ENCODE measurements at places on chromosomes 6 and 20. TPM values are rescaled to one million over a fixed set of nuclear protein-coding genes. Genes with fewer than 3 reads are reported as not detected.
A peak's percentile ranks its signal among the peaks of the same experiment; 100 is the strongest.

Gene OR2H2
- not detected for total RNA-seq

DNA sequence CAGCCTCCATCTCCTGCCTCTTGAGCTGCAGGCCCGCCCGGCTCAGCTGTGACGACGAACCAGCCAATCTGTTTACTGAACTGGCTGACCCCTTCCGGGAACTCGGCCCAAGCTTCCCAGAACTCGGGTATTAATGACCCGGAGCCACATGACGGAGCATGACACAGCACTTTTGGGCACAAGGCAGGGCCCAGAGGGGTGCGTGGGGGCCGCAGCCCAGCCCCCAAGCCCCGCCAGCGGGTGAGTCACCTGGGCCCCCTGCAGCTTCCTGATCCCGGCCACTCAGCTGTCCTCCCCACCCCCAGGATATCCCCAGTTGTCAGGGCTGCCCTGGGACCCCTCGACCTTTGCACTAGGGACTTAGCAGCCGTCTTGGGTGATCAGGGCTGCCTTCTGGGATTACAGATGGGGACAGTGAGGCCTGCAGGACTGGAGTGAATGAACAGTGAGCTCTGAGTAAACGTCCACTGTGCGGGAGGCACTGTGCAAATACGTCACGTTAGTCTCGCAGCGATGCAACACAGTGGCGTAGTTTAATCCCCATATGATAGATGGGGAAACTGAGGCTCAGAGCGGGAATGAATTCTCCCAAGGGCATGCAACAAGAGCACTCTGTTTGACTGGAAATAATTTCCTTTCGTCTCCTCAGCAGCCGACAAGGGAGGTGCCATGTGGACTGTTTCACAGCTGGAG, 102.1 kb downstream of the CEBPB start:
- DNase-seq: peak; percentile 85

Gene RBM12
- total RNA-seq: 133 TPM

- DNase-seq: no peak
Observed at GRCh38 chr20:35820715-35821114, 48.9 kb downstream of the PHF20 start.

DNA sequence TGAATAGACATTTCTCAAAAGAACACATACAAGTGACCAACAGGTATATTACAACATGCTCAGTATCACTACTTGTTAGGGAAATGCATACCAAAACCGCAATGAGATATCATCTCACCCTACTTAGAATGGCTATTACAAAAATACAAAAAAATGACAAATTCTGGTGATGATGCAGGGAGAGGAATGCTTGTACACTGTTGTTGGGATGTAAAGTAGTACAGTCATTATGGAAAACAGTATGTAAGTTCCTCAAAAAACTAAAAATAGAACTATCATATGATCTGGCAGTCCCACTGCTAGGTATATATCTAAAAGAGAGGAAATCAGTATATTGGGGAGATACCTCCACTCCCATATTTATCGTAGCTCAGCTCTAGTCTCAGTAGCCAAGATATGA, 10.9 kb upstream of the SLC17A5 start:
- no peak for DNase-seq

- DNase-seq: no peak
Observed at GRCh38 chr20:10342152-10342551, 91.9 kb downstream of the MKKS start.

DNA sequence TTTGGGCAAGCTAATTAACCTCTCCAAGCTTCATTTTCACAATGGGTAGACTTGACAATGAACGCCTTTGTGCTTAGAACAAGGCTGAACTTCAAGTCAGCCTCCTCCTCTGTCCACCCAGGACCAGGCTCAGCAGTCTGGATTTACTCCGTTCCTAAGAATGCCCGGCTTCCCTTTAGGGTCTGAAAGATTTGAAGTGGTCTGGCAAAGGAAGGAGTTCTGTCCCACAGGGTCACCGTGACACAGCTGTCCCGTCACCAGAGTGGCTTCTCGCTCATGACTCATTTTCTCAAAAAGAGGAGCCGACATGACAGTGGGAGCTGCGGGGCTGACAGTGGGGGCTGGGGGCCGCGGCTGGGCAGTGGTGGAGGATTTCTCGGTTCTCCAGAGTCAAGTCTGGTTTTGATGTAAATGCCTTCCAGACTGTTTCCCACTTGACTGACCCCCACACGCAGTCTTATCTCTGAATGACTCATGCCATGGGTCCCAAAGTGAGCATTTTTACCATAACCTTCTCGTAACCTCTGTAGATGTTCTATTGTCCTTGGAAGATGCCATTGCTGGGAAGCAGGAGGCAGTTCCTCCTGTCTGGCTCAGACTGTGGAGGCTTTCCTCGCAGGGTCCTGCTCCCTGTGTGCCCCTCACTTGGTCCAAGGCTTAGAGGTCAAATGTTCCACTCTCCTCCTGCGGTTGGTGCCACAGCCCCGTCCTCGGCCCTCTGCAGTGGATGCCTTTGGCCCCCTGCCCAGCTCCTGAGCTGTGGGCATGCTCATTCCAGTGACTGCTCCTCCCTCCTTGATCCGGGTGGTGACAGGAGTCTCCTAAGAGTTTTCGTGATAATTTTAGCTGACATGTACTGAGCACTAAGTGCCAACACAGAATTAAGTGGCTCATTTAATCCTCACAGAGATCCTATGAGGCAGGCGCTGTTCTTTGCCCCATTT, 253.1 kb downstream of the FNDC1 start:
- DNase-seq: peak; percentile 12

Gene GHRH
- not detected for total RNA-seq

DNA sequence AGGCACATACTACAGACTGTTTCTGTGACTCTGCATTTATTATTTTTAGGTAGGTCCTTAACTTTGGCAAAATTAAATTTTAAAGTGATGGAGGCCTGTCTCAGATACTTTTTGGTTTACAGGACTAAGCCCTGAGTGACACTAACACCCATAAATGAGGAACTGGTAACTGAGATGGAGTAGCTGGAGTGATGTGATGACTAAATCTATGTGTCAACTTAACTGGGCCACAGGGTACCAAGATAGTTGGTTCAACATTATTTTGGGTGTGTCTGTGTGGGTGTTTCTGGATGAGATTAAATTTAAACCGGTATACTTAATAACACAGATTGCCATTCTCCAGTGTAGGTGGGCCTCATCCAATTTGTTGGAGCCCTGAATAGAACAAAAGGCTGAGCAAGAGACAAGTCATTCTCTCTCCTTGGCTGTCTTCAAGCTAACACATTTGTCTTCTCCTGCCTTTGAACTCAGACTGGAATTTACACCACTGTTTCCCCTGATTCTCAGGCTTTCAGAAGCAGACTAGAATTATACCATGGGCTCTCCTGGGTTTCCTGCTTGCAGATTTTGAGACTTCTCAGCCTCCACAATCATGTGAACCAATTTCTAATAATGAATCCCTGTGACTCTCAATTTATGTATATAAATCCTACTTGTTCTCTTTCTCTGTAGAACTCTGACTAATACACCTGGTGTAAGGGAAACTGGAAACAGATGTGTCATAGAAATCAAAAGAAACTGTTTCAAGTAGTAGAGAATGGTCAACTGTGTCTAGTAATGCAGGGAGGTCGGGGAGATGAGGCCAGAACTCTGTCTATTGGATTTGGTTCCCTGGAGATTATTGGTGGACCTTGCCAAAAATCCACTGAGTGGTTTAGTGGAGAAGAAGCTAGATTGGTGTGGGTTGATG, 579.2 kb downstream of the EPM2A start:
- DNase-seq: no peak

Gene CNR1
- 0.31 TPM for total RNA-seq

Gene BMP6
- 0.17 TPM for total RNA-seq

DNA sequence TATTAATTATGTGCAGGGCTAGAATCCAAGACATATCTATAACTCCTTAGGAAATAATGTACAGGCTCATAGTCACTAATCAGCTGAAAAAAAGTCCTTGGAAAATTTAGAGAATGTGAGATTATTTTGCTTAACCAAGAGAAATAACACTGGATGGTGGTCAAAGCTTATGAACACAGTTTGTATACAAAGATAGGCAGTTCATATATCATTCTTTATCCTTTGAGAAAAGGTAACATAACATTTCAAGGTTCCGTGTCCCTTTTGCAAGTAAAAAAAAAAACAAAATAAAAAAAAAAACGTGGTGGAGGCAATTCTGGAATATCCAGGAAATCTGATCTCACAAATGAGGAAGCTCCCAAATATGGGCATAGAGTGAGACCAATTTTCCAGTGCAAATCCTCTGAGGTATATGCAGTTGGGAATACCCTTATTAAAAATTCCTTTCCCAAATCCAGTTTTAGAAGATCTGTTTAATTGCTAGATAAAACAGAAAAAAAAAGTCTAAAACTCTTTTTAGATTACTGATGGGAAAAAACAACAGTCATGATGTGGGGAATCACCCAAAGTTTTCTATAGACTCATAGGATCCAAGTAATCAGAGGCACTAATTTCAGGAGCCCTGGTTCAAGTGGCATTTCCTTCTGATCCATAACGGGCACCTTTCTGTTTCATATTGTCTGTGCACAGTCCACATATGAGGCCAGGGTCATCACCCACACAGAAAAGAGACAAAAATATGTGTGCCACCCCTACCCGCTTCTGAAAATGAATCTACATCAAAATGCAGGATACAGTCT, 17.7 kb upstream of the TNFAIP3 start:
- DNase-seq: no peak

DNA sequence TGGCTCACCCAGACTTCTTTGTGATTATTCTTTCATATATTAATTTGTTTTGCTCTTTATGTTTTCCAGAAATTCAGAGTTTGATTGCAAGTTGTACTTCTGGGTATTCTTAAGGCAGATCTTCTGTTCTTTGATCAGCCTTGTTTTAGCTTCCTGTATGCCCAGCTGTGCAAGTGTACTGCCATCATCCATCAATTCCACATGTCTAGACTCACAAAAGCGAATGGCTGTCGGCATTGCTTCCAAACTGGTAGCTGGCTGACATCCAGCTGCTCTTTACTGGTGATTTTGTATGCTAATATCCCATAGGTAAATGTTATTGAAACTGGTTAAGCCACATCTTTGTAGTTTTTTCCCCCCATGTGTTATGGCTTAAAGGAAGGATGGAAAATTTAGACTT, 1084.8 kb upstream of the CITED2 start:
- no peak for DNase-seq
